Activated T-cell treated with anti-CD3 and anti-CD28 coated beads for 24 hours (primary cell): ENCODE measurements at places on chromosomes 1 and 21.

DNA sequence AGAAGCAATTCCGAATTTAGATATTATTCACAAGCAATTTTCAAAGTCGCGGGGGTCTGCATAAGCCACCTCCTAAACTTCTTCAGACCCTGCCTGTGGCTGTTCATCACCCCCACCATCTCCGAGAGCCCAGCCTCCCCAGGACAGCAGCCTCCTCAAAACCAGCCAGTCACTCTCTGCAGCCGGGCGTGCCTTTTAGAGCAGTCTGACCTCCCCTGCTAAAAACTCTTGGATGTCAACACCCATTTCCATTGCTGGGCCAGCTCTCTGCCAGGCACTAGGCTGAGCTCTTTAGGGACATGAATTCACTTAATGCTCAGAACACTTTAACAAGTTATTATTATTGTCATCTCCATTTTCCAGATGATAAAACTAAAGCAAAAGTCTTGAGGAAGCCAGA, 11.7 kb downstream of the ADPRS start:
- no peak for DNase-seq

DNA sequence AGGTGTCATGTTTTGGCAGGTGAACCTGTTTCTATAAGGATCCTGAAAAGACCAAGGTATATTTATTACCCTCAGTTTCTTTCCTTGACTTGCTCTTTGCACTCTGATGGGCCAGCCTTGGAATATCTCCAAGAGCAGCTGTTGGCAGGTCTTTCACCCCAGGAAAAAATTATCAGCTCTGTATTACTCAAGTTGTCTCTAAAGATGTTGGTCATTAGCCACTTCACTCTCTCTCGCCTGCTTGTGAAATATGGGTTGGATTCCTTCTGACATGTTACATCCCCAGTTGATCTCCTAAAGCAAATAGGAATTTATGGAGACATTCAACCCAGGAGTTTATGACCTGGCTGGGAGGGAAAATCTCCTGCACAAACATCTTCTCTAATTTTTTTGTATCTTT, 85.9 kb downstream of the KCNJ15 start:
- DNase-seq: no peak

- DNase-seq: no peak
These were observed 6.1 kb upstream of the TTF2 start for GRCh38 chr1:117054068-117054467.

DNA sequence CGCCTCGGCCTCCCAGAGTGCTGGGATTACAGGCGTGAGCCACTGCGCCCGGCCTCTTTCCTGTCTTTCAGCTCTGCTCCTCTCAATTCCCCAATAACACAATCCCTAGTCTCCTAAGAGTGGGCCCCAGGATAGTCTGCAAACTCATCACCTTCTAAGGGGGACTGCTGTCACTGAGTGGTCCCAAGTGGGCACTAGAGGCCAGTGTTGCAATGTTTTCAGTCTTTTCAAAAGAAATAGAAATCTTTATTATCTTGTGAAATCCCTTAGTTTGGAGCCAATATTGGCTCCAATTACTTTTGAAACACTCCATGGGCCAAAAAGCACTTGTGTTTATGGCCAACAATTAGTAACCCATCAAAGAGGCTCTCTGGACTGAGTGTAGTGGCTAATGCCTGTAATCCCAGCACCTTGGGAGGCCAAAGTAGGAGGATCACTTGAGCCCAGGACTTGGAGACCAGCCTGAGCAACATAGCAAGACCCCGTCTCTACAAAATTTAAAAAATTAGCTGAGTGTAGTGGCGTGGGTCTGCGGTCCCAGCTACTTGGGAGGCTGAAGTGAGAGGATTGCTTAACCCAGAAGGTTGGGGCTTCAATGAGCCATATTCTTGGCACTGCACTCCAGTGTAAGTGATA, 28.6 kb upstream of the ZNF697 start:
- DNase-seq: no peak

DNA sequence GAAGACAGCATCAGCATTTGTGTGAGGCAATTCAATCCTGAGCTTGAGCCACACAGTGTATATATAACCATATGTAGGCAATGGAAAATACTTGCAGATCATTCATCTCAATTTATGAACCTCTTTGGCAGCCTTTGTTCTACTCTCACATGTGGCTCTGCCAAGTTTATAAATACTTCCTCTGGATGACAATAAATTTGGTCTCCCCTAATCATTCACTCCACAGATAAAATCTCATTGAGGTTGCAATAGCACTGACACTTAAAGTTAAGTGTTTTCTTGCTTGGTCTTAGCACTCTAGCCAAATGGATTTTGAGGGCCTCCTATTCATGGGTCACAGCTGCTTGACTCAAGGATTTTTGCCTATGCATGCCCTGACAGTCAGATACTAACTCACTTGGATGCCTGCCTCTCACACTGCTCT, 136.6 kb upstream of the VANGL1 start:
- DNase-seq: no peak

GRCh38 chr1:117852853-117853553, 76.4 kb downstream of the GDAP2 start:
- DNase-seq: no peak

GRCh38 chr1:151787689-151788088, 2.6 kb downstream of the TDRKH start:
- no peak for DNase-seq

DNA sequence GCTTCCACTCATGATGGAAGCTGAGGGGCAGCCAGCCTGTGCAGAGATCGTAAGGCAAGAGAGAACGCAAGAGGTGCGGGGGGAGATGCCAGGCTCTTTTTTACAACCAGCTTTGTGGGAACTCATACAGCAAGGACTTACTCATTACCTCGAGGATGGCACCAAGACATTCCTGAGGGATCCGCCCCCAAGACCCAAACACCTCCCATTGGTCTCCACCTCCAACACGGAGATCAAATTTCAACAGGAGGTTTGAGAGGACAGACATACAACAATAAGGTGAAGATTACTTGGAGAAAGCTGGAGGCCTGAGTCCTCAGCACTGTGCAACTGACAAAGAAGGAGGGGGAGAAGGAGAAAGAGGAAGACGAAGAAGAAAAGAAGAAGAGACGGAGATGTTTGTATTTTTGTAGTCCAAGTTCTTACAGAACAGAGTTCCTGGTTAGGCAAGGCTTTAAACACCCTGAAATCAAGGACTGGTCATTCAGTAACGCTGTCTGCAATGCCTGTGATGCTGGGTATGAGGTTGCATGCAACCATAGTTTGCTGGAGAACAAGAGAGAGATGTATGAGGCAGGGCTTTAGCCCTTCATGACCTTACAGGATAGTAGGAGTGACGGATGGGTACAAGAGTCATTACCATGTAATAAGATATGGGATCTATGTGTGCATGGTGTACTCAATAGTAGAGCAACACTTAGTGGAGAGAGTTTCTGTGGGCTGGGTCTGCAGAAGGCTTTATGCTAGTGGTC, 19.7 kb upstream of the GALNT2 start:
- no peak for DNase-seq

DNA sequence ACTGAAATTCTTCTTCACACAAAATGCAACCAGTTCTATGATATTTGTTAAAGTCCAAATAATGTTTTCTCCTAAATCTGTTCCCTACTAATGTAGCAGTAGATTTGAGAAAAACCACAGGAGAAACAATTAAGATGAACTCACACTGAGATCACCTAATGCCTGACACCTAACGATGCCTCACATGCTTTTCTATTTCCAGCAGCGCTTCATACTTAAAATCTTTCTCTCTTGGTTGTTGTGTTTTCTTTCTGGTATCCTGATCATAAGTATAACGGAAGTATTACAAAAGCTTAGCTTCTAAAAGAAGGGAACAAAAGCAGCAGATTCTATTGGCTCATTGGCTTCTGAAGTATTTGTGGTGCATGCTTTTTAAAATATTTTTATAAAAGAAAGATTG, 267.2 kb upstream of the SGIP1 start:
- no peak for DNase-seq

GRCh38 chr1:238457610-238458009, 566.9 kb upstream of the ZP4 start:
- DNase-seq: no peak

GRCh38 chr1:53331446-53332185, 3.7 kb upstream of the LRP8 start:
- DNase-seq: no peak

GRCh38 chr21:44881198-44881872, 7.8 kb upstream of the PTTG1IP start:
- DNase-seq: no peak

DNA sequence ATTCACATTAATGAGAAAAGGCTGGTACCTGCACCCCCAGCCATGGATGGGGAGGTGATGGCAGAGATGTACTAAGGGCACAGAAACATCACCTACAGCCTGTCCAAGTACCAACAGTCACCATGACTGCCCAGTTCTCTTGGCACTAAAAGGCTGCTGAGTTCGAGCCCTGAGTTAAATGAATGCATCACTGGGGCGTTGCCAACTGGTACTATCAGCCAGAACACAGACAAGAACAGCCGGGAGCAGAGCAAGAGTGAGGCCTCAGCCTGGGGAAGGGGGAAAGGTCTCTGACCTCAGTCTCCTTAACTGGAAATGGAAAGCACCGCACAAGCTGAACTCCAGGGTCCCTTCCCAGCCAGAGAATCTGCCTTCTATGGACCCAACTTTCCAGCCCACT, 60.5 kb downstream of the GLIS1 start:
- no peak for DNase-seq

DNA sequence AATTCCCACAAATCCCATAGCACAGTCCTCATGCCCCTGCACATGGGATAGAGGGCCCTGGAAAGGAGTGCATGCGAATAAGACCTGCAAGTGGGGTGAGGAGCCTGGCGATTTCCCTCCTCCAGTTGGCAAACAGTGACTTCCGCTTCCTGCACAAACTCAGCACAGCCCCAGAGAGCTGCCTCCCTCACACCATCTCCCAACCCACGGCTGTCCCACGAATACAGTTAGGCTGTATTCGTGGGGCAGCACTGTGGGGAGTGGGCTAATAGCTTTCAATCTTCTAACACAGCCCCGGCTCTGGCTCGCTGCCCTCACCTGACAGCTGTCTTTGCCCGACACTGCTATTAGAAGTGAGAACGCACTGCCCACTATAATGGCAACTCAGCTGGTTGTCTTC, 28.2 kb upstream of the CNTN2 start:
- no peak for DNase-seq

GRCh38 chr1:18908911-18909771, 6.8 kb upstream of the ALDH4A1 start:
- DNase-seq: peak; percentile 36

DNA sequence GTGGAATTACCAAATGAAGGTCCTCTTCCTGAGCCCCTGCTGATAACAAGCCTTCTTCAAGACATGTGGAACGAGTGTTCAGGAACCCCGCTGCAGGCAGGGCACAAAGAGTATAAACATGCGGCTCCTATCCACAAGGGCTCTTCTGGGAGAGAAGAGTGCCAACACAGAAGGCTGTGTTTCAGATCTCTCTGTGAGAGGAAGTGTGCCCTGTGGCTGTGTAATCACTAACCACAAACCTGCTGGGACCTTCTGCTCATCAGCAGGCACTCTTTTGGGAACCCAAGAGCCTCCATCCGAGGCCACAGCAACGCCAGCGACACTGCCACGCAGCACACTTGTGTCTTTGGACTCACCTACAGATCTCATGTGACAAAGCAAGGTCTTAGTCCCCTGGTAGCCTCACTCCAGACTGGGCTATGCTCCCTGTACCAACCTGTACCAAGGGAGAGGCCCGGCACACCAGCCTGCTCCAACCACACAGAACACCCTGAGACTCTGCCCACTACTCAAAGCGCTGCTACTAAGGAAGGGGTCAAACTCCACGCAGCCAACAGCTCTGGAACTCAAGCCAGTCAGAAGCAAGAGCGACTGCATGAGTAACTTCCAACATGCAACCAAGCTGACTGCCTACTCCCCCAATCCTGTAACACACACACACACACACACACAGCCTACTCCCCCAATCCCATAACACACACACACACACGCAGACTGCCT, 7.8 kb downstream of the PTTG1IP start:
- no peak for DNase-seq

DNA sequence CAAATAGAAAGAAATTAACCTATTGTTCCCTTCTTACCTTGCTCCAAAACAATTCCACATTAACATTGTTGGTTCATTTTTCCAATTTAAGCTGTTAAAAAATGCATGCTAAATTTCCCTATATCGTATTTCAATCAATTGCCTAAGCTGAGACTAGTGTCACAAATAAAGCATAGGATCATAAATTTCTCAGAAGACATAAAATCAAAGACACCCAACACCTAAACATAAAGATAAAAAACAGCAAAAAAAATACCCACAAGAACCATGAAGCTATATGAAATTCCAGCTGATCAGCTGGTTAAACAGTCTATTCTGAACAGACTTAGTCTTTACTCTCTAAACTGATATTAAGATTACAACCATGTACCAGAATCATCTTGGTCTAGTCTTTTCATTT, 32.3 kb downstream of the ACBD6 start:
- no peak for DNase-seq

- DNase-seq: peak; percentile 21
These were observed at the start of gene TMEM269 for GRCh38 chr1:42784946-42785693. TMEM269 (plus strand) TSS chr1:42784991; CDS start chr1:42789894, 4,903 bp downstream.

GRCh38 chr1:172915271-172915670, 135.5 kb downstream of the TNFSF18 start:
- no peak for DNase-seq

GRCh38 chr1:30678209-30678608, 45.2 kb downstream of the MATN1 start:
- no peak for DNase-seq

DNA sequence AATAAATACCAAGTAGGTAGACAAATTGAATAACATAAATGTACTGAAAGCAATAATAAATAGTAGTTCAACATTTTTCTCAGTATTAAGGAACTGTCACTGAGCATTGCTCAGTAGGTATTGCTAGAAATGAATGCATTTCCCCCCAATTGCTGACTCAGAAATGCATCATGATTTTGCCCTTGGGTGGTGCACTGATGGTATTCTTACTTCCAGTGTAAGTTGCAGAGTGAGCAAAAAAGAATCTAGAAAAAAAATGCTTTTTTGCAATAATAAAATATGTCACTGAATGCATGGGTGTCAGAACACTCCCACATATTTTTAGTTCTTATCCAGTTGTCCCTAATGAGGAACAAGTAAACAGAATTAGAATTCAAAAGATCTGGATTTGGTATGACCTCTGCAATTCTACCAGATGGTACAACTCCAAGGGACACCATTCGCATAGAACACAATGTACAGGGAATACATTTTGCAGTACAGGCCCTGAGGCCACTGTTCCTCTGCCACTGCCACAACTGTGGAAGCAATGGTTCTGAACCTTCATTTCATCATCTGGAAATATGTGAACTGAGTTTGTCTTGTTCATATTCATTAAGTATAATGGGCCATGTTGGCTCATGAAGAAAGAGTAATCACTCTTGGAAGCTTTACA, 78.0 kb downstream of the ATP6V1G3 start:
- peak; percentile 6 for DNase-seq

DNA sequence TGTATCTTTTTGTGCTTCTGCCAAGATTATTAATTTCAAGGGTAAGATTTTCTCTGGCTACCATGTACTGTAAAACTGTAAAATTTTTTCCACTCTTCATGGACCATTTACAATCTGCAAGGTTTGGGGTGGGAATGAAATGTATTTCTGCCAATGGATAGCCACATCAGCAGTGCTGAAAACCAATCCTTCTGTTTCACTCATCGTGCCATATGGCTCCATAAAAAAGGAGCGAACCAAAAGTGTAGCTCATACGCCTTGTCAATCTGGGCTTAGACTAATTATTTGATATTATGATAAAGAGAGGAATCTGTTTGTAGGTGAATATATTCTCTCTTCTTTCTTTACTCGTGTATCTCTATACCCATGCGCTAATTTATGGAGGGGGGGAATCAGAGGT, 3.0 kb upstream of the SLC44A5 start:
- no peak for DNase-seq
